ENCODE measurements at places on chromosomes 1 and 21.

DNA sequence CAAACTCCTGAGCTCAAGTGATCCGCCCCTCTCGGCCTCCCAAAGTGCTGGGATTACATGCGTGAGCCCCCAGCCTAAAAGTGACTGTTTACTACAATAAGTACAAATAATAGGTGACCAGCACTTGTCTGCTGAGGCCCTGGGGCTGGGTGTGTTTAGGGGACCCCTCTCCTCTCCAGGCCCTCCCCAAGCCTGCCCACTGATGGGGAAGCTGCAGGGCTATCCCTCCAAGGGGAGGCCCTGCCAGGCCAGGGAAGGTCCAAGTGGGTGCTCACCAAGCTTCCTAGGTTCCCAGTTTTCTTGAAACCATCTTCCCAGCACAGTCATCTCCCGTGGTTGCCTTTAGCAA lies 60.7 kb downstream of the H3-3A start:
- DNase-seq = no peak

GRCh38 chr1:68197891-68198290 lies 34.4 kb downstream of the WLS start:
- DNase-seq = peak; percentile 71

DNA sequence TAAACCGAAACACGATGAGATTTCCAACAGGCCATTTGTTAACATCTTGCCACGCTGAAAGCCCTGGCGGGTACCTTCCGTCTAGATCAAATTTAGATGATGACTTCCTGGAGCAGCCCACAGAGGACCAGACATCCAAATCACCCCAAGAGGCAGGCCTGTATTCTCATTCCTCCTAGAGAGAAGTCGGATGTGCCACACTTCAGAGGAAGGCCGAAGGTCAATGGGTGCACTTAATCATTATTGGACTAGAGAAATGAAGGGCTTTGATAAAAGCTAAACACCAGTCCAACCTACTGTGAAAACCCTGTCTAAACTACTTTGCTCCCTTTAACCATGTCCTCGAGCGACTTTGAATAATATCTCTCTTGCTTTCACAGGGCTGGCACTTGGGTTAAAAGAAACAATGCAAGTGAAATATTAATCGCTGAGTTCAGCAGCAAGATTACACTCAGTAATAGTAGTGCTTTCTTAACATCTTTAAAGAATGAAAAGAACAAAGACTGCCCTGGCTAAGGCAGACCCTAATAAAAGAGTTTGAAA lies 76.5 kb downstream of the BCAR3 start:
- no peak for DNase-seq

- DNase-seq = no peak
Measured at GRCh38 chr1:168091720-168092550, 44.8 kb downstream of the GPR161 start.

GRCh38 chr1:2480986-2481364 lies 4.9 kb downstream of the PLCH2 start:
- no peak for DNase-seq

DNA sequence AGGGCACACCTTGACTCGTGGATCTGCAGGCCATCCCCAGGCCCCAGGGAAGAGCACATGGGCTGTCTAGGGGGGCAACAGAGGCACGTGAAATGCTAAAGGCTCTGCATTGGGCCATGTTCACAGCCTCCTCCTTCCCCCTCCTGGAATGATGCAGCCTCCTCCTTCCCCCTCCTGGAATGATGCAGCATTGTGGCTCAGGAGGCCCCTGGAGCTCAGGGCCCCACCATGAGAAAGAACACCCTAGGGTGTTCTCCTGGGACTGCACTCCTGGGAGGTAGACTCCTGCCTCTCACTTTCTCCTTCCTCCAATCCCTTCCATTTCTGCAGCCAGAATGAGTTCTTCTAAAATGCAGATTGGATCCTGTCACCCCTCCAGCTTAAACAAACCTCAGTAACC lies 1.5 kb upstream of the IGFN1 start:
- no peak for DNase-seq

DNA sequence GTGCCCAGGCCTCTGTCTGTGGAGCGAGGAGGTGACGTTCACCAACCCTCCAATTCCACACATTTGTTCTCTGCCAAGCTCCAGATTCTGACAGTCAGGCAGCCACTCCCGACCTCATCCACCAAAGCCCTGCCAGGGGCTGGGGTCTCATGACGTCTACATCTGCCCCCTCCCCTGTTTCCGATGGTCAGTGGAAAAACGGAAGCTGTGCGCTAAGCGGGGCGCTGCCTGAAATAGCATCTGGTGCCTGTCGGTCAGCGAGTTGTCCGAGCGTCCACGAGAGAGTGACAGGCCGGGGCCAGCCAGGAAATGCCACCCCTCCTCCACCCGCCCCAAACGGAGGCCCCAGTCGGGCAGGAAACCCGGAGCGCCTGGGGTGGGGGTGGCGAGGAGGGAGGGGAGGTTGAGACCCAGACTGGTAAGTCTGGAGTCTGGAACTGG lies 3.2 kb upstream of the TAL1 start:
- no peak for DNase-seq

DNA sequence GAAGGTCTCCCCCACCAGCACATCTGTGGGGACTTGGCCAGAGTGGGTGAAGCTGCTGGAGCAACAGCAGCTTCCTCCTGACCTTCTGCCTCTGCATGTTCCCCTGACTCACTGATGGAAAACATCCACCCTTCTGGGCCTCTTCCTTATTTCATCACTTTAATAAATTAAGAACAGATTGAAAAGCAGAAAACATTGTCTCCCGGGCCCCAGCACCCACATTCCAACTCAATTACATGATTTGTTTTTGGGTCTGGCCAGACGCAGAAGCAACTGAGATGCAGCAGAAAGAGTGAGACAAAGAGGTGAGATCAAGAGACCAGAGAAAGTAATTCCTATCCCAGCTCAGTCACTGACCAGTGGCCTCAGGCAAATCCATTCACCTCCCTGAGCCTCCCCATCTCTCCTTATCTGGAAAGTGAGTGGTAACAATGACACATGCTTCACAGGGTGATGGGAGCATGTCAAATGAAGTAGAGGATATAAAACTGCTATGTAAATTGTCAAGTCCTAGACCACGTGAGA lies 157.1 kb downstream of the ELAVL4 start:
- no peak for DNase-seq

DNA sequence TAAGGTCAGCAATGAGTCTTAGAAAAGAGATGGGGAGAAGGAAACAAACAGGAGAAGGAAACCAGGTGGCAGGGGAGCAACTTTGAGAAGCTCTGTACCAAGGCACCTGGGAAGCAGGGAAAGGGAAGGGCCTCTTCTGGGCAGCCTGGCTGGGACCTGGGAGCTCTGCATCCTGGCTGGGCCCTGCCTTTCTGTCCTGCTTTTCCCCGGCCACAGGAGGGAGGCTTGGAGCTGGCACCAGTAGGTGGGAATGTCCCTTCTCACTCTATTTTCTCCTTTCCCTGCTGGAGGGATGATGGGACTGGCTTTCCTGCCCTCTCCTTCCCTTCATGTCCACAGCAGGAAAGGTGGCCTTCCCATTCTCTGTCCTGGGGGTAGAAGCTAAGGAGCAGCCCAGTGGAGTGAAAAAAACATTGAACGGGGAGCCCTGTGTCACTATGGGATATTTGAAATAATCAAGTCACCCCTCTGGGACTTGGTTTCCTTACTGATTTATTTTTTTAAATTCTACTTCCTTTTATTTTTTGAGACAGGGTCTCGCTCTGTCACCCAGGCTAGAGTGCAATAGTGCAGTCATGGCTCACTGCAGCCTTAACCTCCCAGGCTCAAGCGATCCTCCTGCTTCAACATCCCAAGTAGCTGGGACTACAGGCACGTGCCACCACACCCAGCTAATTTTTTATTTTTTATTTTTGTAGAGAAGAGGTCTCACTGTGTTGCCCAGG lies 5.1 kb upstream of the NES start:
- DNase-seq = no peak

DNA sequence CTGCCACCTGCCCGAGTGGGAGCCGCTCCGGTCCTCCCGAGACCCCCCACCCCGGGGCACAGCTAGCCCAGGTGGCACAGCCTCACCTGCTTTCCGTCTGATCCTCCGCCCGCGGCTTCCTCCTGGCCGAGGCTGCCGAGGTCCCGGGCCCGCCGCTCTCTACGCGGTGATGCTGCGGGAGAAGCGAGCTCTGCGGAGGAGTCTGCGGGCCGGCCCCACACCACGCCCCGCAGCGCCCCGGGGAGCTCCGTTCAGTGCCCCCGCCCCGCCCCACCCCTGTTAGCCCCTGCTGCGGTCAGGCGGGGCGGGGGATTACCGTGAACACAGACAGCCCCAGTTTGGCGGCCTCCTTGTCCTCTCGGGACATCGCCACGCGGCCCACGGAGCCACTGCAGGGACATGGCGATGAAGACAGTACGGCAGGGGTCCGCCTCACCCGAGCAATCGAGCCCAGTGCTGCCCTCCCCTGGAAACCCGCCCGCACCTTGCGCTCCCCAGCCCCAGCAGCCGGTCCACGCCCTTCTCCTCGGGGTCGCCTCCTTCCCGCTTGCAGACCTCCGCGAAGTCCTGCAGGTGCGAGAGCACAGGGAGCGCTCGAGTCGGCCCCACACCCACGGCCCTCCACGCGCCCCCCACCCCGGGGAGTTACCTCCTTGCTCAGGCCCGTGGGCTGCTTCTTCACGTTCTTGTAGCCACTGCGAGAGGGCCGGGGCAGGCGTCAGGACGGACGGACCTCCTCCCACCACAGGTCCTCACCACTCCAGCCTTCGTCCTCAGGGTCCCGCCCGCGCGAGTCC lies 933 bp downstream of the C1orf35 start:
- DNase-seq = no peak

GRCh38 chr1:216183454-216183853 lies 239.8 kb downstream of the USH2A start:
- DNase-seq = no peak

DNA sequence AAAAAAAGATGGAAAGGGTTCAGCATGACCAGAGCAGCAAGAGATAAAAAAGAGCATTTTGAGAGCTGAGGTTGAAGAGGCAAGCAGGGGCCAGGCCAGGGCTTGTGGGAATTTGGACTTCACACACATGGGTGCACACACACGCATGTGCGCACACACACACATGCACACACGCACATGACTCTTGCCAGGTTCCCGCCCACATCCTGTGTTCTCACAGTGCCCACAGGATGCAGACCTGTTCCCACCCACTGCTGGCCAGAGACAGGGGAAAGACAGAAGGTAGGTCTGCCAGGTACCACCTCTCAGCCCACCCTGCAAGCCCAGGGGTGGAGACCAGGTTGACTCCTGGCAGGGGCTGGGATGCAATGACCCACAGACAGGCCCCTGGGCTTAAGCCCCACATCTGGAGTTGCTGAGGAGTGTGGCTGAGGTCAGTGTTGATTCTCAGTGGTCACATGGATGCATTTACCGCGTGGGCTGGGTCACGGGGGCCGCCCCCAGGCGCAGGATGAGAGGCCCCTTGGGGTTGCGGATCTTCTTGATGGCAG lies 4.4 kb downstream of the COL16A1 start:
- no peak for DNase-seq

DNA sequence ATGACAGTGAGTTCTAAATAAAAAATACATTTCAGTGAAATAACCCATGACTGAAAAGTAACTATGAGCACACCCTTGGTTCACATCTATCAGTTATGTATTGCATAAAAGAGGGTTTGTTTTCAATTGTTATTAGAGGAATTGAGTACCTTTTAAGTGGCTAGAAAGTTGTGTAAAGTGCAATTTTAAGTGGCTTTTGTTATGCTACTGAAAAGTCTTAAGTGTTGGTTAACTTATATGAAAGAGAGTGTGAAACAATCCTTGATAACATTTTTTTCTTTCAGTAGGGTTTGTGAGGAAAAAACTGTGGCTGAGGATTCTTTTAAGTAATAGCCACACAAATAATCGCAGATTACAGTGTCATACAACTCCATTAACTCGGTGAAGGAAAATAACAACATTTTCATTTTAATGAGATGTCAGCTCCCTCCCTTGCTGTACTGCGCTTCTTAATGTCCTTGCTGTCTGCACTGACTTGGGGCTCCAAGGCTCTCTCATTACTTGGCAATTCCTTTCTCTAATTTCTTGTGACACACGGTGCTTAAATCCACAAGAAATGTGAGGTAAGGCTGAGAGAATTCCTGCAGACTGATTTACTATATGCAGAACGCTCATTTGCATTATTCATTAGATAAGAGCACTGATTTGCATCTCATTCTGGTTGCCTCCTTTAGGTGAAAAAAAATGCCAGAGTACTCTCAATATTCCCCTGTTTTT lies 40.6 kb downstream of the NTNG1 start:
- no peak for DNase-seq

- no peak for DNase-seq
Measured at GRCh38 chr21:40489001-40489400, 358.0 kb downstream of the DSCAM start.

DNA sequence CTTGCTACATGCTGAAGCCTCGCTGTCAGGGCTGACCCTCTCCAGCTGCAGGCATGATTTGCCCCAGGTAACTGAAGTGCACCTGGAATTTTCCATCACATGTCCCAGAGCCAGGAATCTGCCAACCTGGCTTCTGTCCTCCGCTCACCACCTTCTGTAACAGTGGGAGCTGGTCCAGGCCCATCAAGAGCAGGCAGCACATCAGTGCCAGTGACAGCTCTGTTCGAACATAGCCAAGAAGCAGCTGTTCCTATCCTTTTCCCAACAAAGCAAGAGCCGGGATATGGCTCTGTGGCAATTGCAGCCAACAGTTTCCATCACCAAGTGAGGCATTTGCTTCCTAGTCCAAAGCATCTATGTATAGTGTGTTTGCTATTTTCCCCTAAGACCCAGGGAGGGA lies 42.2 kb upstream of the KANK4 start:
- no peak for DNase-seq

- DNase-seq = no peak
Measured at GRCh38 chr1:145849356-145850160, 4.1 kb downstream of the NUDT17 start.

DNA sequence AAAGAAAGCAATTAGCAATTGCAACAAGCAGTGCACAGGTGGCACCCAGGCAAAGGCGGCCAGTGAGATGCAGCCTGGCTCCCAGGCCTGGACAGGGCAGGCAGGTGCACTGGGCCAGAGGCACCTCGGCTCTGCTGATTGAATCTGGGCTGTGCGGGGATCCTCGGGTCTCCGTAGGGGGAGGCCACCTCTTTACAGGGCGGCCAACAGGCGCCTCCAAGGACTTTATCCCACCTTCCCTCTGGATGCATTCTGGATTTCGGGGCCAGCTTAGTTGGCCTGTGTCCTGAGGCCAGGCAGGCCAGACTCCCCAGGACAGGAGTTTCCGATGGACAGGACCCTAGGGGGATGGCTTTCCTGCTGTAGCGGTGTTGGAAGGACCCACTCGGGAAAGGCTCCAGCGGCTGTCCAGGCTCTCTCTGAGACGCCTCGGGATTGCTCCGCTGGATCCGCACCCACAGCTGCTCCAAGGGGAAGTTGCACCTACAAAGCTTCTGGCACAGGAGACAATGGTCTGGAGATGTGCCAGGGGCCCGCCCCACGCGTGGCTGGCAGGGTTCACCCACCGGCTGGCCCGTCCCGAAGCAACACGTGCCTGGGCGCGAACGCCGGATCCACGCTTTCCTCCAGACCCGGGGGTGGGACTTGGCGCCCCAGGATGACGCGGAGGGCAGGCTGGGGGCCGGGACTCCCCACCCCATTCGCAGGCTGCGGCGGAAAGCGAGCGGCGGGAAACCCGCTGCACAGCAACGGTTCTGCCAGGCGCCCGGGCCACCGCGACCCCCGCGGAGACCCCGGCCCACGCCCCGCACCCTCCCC lies 810 bp downstream of the SLC19A1 start:
- no peak for DNase-seq
